Breast epithelium (tissue), 4 donors: ENCODE measurements at places on chromosomes 2 and 18. TPM values are rescaled to one million over a fixed set of nuclear protein-coding genes. Genes with fewer than 3 reads are reported as not detected.
A peak's percentile ranks its signal among the peaks of the same experiment; 100 is the strongest.

DNA sequence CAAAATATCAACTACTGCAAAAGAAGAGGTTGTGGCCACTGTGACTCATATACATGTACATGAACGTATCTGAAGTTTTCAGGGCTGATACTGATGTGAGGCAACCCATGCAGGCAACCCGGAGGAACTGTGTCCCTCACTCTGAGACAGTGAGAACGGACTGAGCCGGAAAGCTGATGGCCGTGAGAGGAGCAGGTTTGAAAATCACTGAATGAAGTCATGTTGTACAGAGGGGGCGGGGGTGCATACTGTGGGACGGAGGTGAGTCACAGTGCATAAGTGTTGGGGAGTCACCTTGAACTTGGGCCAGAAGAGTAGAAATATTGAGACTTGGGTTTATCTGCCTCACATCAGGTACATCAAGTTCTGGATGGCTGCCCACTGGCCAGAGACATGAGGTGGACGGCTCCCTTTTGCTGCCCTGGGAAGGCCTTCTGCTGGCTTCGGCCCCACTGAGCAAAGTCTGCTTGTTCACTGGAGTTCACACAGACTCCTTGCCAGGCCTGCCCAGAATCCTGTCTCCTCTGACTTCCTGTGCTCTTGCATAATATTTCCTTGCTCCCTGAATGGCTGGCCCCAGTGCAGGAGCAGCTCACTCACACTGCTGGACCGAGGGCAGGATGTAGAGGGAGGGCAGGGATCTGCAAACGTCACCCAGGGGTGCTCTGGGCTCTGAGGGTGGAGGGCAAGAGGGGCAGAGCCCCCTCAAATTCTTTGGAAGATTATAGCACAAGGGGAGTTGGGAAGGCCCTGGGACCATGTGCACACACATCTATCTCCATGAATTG lies 18.1 kb downstream of the EPAS1 start:
- peak; percentile 90 for DNase-seq

- DNase-seq: no peak
Measured at GRCh38 chr2:158239271-158239670, 137.6 kb downstream of the UPP2 start.

GRCh38 chr2:40997362-40997761 lies 545.5 kb upstream of the SLC8A1 start:
- DNase-seq: no peak

DNA sequence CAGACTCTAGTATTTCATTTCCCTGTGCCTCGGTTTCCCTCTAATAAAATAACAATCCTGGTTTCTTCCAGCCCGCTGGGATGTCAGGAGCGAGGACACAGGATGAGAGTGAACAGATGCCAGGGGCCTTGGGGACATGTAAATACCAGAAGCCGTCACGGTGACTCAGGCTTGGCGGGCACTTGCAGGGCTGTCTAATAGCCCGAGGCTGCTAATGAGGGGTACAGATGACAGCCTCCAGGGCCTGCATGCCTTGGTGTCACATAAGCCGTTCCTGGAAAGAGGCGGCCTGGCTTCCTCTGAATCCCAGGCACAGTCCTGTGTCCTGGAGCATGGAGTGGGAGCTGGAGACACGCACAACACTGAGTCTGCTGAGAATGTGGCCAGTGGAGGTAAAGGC lies 28.2 kb downstream of the HS1BP3 start:
- DNase-seq: peak; percentile 51

DNA sequence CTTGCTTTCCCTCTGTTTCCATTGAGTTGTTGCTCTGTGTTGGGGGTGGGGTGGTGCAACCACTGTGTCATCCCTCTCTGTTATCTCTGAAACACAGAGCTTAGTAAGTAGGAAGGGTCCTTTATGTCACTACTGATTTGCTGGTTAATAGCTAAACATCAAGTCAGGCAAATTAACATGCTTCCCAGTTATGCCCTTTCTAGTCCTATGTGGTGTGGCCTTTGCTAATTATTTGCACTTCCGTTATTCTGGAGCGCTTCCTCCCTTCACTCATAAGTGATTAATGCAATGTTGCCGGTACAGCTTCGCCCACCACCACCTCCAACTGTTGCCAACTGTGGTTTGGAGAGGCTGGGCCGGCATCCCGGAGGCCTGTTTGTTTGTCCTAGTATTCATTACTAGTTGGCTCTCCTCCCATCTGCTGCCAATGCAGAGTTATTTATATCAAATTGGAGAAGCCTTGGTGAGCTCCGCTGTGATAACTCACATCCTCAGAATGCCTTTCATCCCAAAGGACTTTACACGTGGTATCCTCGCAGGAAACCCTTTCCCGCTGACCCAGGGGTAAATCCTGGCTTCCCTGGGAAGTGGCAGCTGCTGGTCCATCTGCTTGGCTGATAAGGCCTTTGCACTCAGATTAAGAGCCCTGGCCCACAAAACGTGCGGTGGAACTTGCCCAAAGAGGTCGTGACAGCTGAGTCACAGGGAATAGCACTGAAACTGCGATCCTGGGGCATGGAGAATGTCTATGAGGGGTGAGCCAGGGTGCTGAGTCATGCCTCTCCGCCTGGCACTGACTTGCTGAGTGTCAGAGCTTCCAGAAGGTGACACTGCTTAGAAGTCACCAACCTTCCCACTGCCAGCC lies 72.0 kb upstream of the ZCCHC2 start:
- DNase-seq: peak; percentile 52

The HOXD13 gene
- not detected for total RNA-seq

The PSMA8 gene
- not detected for total RNA-seq

The EXOC6B gene
- 37.0 TPM for total RNA-seq

The STARD6 gene
- total RNA-seq: not detected
